ENCODE measurements at places on chromosomes 5 and 9. TPM values are rescaled to one million over a fixed set of nuclear protein-coding genes. Genes with fewer than 3 reads are reported as not detected.
A peak's percentile ranks its signal among the peaks of the same experiment; 100 is the strongest.

DNA sequence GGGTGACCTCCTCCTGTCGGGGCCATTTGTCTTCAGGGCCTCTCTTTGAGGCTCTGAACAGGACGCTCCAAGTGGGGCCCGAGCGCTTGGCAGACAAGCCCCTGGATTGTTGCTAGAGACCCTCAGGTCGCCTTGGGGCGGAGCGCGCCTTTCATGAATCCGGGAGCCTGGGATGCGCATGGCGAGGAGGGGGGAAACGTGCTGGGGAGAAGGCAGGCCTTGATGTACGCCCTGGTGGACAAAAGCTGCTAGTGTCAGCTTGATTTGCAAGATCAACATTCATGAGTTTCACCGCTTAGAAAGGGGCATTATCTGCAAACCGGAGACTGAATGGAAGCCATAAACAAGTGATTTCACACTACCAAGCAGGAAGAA is 226.3 kb downstream of the SMARCA2 start:
- H3K4me1 ChIP-seq, result peaks cover 11% of the 10 kb centered on the region
- peak overlapping the region; percentile 76 for H3K4me3 ChIP-seq
- peaks cover 34% of the 10 kb centered on the region for H3K27me3 ChIP-seq

DNA sequence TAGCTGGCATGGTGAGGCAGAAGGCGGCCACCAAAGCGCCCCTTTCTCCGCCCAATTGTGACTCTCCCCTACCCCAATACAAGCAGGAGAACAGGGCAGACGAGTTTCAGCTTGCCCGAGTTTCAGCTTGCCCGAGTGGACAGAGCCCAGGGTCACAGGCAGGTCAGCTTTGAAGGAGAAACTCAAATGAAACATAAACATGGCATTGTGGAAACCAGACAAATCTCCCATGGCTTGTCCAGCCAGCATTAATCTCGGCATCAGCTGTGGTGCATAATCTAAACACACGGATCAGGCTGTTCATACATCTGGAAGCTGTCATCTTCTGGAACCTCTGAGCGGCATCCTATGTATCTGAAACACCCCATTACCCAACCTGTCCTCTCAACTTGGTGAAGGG is 16.9 kb downstream of the PTCH1 start:
- no peak overlapping the region for H3K27ac ChIP-seq
- DNase-seq, result no peak
- H3K36me3 ChIP-seq, result no peaks in the 10 kb centered on the region
- no peak overlapping the region for H3K4me3 ChIP-seq
- H3K27me3 ChIP-seq, result peaks cover 58% of the 10 kb centered on the region

Gene GLRA1
- total RNA-seq, result not detected

GRCh38 chr9:1098551-1098950 is 48.4 kb downstream of the DMRT2 start:
- no peaks in the 10 kb centered on the region for H3K4me1 ChIP-seq
- H3K36me3 ChIP-seq, result no peaks in the 10 kb centered on the region
- DNase-seq, result no peak
- H3K27me3 ChIP-seq, result peaks cover 9% of the 10 kb centered on the region
- no peak overlapping the region for H3K4me3 ChIP-seq

Gene PAIP1
- total RNA-seq, result 58.0 TPM

GRCh38 chr9:89864257-89864656 is 259.4 kb downstream of the GADD45G start:
- no peak overlapping the region for H3K27ac ChIP-seq
- no peak for DNase-seq
- H3K4me3 ChIP-seq, result no peak overlapping the region
- H3K27me3 ChIP-seq, result peaks cover 17% of the 10 kb centered on the region

DNA sequence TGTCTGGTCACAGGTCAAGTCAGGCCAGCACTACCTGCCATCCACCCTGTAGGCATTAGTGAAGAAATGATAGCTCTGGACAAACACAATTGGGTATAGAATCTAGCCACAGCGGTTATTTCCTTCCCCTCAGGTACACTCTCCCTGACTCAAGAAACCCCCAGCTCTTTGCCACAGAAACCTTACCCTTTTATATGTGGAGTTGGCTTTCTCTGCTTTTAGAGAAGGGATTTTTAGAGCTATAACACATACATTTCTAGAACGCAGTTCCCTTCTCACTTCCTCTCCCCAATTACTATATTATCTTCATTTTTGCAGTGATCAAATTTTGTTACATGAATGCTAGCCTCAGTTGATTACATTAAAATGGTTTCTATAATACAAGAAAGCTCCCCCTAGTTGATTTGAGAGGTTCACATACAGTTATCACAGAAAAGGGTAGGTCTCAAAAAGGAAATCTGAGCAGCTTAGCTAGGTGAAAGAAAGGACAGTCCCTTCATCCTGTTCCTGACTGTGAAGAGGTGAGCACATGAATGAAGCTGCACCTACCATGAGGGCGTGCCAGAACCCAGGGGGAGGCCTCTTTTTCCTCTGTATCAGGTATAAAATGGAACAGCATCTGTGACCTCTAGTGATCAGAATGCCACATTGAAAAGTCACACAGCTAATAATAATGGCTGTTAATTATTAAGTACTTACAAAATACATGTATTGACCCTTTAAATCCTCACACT is 425.6 kb downstream of the KIAA0825 start:
- H3K27me3 ChIP-seq, result peaks cover 2% of the 10 kb centered on the region
- no peaks in the 10 kb centered on the region for H3K4me1 ChIP-seq
- no peak overlapping the region for H3K27ac ChIP-seq
- no peaks in the 10 kb centered on the region for H3K36me3 ChIP-seq
- no peak for DNase-seq

DNA sequence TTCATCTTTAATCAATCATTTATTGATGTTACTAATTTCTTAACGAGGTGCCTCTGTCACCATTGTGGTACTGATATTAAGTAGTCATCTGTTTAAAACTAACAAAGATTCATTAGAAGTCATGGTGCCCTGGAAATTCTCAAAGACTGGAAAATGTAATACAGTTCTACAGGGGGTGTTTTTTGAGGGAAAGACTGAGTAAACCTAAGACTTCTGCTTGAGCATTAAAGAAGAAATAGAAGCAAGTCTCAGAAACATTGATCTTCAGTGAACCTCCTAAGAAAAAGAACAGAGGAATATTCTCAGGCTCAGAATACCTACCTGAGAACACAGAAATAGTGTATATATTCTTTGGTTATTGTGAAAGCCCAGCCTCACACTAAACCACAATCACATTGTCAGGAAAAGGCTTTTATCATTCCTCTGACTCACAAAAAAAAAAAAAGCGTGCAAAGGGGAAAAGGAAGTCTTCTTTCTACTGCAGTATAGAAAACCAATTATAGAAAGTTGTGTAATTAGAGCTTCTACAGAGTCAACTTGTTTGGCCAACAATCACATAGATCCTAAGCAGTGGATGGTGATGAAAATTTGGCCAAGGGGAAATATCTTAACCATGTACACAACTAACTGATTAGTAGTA is 60.8 kb downstream of the HINT1 start:
- H3K27ac ChIP-seq, result peak overlapping the region; percentile 18
- no peak for DNase-seq
- no peak overlapping the region for H3K4me3 ChIP-seq
- peaks cover 9% of the 10 kb centered on the region for H3K4me1 ChIP-seq
- H3K27me3 ChIP-seq, result no peaks in the 10 kb centered on the region
- no peaks in the 10 kb centered on the region for H3K36me3 ChIP-seq

Gene INSYN2B
- not detected for total RNA-seq

- H3K4me1 ChIP-seq, result no peaks in the 10 kb centered on the region
- H3K27ac ChIP-seq, result no peak overlapping the region
- peaks cover 6% of the 10 kb centered on the region for H3K27me3 ChIP-seq
- no peak overlapping the region for H3K4me3 ChIP-seq
- no peaks in the 10 kb centered on the region for H3K36me3 ChIP-seq
Observed at GRCh38 chr5:14299666-14300065, 156.5 kb downstream of the TRIO start.

- H3K4me1 ChIP-seq, result no peaks in the 10 kb centered on the region
- no peaks in the 10 kb centered on the region for H3K27me3 ChIP-seq
- H3K27ac ChIP-seq, result no peak overlapping the region
- no peak for DNase-seq
- no peaks in the 10 kb centered on the region for H3K36me3 ChIP-seq
- H3K4me3 ChIP-seq, result no peak overlapping the region
Observed at GRCh38 chr5:31054453-31054852, 139.0 kb upstream of the CDH6 start.

DNA sequence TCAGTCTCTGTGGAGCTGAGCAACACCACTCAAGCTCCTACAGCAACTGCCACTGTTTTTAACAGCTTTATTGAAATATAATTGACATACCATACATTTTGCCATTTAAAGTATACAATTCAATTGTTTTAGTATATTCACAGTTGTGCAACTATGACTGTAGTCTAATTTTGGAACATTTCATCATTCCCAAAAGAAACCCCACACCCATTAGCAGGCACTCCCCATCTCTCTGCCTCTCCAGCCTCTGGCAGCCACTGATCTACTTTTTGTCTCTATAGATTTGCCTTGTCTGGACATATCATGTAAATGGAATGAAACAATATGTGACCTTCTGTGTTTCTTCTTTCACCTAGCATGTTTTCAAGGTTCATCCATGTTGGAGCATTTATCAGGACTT is 43.5 kb downstream of the RUSC2 start:
- no peaks in the 10 kb centered on the region for H3K36me3 ChIP-seq
- no peak overlapping the region for H3K4me3 ChIP-seq
- H3K4me1 ChIP-seq, result no peaks in the 10 kb centered on the region
- no peaks in the 10 kb centered on the region for H3K27me3 ChIP-seq
- DNase-seq, result no peak

DNA sequence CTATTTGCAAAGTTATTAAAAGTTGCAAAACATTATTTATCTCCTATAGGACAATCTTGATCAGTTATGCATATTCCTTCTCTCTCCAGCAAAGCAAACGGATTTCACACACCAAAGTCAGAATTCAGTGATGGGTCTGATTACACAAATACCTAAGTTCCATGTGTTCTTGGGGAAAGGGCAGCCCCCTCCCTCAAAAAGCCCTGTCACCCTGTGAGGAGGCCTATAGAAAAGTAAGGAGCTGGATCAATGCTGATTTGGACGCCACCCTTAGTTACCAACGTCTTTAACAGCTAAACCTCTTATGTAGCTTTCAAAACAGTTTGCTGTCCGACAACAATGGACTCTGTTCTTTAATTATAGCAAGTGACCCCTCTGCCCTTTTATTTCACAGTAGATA is 6.4 kb downstream of the ZNF608 start:
- no peak overlapping the region for H3K4me3 ChIP-seq
- peaks cover 4% of the 10 kb centered on the region for H3K27me3 ChIP-seq
- no peaks in the 10 kb centered on the region for H3K36me3 ChIP-seq
- no peak for DNase-seq
- H3K4me1 ChIP-seq, result peaks cover under 1% of the 10 kb centered on the region
- H3K27ac ChIP-seq, result no peak overlapping the region

DNA sequence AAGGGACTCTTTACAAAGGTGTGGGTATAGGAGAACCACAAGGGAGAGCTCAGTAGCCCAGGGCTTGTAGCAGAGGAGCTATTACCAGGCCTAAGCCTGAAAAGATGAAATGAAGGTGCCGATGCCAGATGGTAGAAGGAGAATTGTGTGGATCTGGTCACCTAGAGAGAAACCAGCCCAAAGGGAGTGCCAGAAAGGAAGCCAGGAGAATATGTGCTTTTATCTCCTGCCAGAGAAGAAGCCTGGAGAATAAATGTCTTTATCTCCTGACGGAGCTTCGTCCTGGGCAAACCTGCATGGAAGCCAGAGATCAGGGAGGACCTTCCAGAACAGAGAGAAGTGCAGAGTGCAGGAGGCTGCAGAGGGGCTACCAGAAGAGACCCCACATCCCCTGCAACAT is 142.6 kb downstream of the MED10 start:
- H3K27me3 ChIP-seq, result no peaks in the 10 kb centered on the region
- H3K36me3 ChIP-seq, result no peaks in the 10 kb centered on the region
- H3K4me3 ChIP-seq, result no peak overlapping the region
- no peak for DNase-seq

Gene SMIM32
- not detected for total RNA-seq

DNA sequence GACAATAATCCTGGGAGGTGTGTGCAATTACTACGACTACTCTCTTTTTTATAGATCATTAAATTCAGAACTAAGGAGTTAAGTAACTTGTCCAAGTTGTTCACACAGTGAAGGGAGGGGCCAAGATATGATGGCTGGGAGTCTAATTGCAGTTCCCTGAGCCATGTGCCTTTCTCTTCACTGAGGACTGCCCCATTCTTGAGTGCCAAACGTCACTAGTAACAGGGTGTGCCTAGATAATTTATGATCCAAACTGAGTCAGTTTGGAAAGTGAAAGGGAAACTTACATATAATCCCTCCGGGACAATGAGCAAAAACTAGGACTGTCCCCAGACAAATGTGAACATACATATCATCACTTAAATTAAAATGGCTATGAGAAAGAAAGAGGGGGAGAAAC is 20.2 kb downstream of the IL7R start:
- peaks cover 45% of the 10 kb centered on the region for H3K4me1 ChIP-seq
- DNase-seq, result no peak
- no peak overlapping the region for H3K27ac ChIP-seq
- peaks cover 91% of the 10 kb centered on the region for H3K36me3 ChIP-seq
- H3K27me3 ChIP-seq, result no peaks in the 10 kb centered on the region

DNA sequence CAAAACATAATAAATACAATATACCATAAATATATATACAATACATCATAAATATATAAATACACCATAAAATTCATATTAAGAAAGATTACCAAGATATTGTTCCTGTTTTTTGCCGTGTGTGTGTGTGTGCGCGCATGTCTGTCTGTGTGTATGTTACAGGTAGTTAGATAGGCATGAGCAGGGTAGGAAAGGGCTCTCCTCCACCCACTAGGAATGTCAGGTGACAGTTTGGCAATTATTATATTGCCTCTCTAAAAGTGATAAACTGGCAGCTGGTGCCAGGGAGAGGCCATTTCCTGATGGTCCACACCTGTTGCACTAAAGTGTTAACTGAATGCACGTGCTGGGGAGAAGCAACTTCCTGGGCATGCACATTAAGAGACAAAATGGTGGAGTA is 232.8 kb downstream of the ADAMTS6 start:
- H3K4me3 ChIP-seq, result no peak overlapping the region
- no peaks in the 10 kb centered on the region for H3K36me3 ChIP-seq
- no peak overlapping the region for H3K27ac ChIP-seq
- H3K27me3 ChIP-seq, result no peaks in the 10 kb centered on the region
- DNase-seq, result no peak

Gene ELAVL2
- total RNA-seq, result not detected

Gene PCDHGA9
- total RNA-seq, result 0.23 TPM

Gene PRRT1B
- total RNA-seq, result not detected

- no peak overlapping the region for H3K4me3 ChIP-seq
- no peak for DNase-seq
- H3K27ac ChIP-seq, result no peak overlapping the region
- no peaks in the 10 kb centered on the region for H3K27me3 ChIP-seq
- peaks cover 4% of the 10 kb centered on the region for H3K36me3 ChIP-seq
- peaks cover 10% of the 10 kb centered on the region for H3K4me1 ChIP-seq
Observed at GRCh38 chr5:97542469-97542868, 359.4 kb upstream of the RIOK2 start.

Gene FRMPD1
- not detected for total RNA-seq

Gene CCDC171
- 1.8 TPM for total RNA-seq

All from activated T-helper 2 cell treated with anti-CD3 and anti-CD28 coated beads, Interferon-gamma antibody, Interleukin-2, Interleukin-4, amounts not matched to agents 10 μg/mL and 5 μg/mL and 100 μg/mL, durations not matched to agents 14 hours and 24 hours and 36 hours (primary cell).